ENCODE measurements at places on chromosomes 11 and 22. TPM values are rescaled to one million over a fixed set of nuclear protein-coding genes. Genes with fewer than 3 reads are reported as not detected.

The MYOD1 gene
- not detected for total RNA-seq

The DUSP8 gene
- 0.22 TPM for total RNA-seq

The SHISAL1 gene
- not detected for total RNA-seq

The CDKN1C gene
- 0.29 TPM for total RNA-seq

The KCNQ1 gene
- 20.4 TPM for total RNA-seq

The CASP12 gene
- not detected for total RNA-seq

The GRIA4 gene
- total RNA-seq: not detected

The ATG13 gene
- 62.1 TPM for total RNA-seq

The RASSF10 gene
- not detected for total RNA-seq

The LRRC4C gene
- not detected for total RNA-seq

The P2RX6 gene
- total RNA-seq: 0.27 TPM

The CATSPER1 gene
- total RNA-seq: not detected

The ACR gene
- not detected for total RNA-seq

The MUC6 gene
- not detected for total RNA-seq

The MYRF gene
- 1.2 TPM for total RNA-seq

The OR51B5 gene
- total RNA-seq: not detected

The OR51I2 gene
- total RNA-seq: not detected

The THY1 gene
- total RNA-seq: 0.15 TPM

The CLDN5 gene
- 0.40 TPM for total RNA-seq
